Jurkat, Clone E6-1 (cell line): ENCODE measurements at places on chromosomes 12 and 14.
A peak's percentile ranks its signal among the peaks of the same experiment; 100 is the strongest.

DNA sequence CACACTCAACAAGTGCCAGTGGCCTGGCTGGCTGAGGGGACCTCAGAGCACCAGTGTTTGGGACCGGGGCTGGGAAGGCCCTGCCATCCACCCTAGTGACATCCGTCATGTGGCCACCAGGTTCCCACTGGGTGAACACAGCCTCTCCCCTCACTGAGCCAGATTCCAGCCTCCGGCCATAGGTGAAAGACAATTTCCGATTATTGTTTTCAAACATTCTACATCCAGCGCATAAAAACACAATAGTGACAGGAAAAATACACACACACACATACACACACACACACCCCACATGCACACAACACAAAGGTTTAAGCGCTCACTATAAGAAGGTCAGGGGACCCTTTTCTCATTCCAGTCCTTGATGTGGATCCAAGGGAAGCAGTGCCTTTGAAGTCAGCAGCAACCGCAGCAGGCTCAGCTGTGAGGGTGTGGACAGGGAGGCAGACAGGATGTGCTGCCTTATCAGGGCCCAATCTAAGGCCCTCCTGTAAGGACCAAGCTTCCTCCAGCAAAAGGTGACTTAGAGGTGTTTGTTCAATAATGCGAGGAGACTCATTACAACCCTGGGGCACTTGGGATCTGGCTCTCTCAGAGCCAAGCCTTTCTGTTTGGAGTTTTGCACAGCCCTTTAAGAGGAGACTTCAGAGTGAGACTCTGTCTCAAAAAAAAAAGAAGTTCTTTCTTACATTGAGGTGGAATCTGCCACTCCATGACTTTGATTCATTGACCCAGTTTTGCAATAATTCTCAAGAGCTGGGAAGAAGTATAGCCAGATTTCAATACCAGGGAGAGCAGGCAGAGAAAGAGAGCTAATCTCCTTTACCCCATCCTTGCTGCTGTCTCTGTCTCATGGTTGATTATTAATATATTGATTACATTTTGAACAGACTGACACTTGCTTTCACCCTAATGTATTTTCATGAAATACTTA, 227.8 kb downstream of the ZFP36L1 start:
- peak; percentile 59 for DNase-seq

DNA sequence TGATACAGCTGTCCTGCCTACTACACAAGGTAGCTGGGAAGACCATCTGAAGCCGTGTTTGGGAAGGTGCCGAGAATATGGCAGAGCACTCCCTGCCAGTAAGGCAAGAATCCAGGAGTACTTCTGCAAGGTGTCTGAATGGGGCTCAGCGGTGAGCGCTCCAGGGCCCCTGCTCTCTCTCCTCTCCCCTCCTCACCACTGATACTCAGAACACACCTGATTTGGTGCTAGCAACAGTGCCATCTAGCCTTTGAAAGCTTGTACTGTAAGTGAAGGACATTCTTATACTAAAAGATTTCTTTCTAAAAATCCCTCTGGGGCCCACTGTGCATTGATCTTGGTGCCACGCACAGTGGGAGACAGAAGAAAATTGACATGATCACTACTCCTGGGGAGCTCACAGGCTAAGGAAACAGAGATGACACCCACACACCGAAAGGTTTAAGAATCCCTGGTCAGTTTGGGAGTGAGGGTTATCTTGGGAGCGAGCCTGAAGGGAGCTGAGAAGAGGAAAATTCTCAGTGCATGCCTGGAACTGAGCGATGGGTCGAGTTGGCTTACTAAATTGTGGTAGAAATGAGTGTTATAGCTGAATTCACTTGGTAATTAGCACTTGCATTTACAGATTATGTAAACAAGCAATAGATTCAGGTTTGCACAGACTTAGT, 216.9 kb downstream of the NTF3 start:
- peak; percentile 35 for DNase-seq

- no peak for DNase-seq
Observed at GRCh38 chr12:29710104-29710503, 73.6 kb downstream of the TMTC1 start.

DNA sequence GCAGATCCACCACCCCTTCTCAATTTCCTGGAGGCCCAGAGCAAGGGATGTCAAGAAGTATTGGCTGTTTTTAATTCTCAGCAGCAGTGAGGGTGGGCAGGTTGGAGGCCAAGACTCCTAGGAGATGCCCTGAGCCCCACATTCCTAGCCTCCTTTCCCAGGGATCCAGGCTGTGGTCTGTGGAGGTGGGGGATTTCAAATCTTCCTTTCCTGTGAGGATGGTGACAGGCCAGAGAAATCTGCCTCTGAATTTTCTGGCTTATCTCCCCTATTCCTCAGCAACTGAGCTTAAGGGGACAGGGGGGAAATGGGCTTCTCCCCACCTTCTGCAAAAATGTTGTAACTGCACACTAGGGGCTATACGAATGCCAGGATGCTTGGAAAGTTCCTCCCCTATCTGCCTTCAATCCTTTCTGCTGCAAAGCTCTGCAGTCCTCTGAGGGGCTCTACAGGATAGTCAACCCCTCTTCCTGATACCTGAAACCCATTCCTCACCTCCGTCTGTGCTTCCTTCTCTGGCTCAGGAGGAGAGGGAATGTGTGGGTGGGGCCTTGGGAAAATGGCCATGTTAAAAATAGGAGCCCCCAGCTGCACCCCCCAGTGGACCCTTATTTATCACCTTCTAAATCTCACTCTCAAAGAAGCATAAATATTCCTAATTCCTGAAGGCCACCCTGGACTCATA, 6.6 kb downstream of the GPR84 start:
- DNase-seq = no peak

GRCh38 chr12:78703820-78704525, 160.6 kb upstream of the SYT1 start:
- DNase-seq = no peak

DNA sequence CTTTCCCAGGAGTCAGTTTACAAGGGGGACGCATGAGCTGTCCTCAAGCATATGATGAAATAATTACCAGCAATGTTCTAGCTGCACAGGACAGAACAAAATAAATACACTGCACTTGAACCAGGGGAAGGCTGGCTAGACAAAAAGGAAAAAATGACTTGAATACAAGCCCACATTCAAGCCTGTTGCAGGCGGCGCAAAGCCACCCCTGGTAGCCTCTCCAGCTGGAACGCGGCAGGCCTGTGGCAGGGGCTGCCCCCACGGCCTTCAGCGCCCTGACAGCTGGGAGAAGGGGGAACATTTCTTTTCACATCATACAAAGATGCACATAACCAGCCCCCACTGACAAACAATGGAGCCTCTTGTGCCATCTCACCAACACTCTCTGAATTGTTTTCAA, 57.1 kb downstream of the TRAFD1 start:
- no peak for DNase-seq
